ENCODE measurements at places on chromosomes 16 and 17.

DNA sequence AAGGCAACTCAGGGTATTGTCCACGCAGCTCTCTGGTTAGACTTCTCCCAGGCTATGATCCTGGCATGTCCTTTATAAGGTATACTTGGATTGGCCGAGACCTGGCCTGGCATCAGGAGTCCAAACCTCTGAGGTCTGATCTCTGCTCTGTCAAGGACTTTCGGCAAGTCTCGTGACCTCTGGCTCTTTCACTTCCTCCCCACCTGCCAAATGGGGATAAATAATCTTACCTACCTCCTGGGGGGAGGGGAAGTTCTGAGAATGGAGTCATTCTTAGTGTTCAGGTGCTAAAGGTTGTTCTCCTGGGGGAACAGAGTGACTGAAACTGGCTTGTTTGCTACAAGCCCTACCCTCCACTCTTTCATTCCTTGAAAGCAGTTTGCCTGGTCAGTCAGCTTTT lies 7.6 kb downstream of the ATXN1L start:
- peak; percentile 61 for DNase-seq

DNA sequence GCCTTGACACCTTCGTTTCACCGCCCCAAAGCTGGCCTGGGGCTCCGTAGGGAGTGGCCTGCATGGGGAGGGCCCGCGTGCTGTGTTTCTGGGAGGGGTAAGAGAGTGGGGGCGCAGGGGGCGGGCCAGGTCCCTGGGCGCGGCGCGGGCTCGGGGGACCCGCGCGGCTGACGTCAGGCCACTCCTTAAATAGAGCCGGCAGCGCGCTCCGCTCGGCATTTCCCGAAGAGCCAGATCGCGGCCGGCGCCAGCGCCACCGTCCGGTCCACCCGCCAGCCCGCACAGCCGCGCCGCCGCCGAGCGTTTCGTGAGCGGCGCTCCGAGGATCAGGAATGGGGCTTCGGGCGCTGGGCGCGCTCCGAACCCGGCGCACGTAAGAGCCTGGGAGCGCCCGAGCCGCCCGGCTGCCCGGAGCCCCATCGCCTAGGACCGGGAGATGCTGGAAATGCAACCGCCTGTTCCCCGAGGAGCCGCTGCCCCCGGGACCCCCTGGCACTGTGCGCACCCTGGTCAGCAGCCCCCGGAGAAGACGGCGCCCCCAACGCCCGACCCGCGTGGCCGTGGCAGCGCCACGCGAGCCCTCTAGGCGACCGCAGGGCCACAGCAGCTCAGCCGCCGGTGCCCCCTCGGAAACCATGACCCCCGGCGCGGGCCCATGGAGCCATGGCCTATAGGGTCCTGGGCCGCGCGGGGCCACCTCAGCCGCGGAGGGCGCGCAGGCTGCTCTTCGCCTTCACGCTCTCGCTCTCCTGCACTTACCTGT lies at the start of gene HS3ST2:
HS3ST2 (plus strand) TSS at position 215 of the 763 bp plus-strand sequence; CDS start at position 664, 449 bp downstream.
- DNase-seq, result no peak

DNA sequence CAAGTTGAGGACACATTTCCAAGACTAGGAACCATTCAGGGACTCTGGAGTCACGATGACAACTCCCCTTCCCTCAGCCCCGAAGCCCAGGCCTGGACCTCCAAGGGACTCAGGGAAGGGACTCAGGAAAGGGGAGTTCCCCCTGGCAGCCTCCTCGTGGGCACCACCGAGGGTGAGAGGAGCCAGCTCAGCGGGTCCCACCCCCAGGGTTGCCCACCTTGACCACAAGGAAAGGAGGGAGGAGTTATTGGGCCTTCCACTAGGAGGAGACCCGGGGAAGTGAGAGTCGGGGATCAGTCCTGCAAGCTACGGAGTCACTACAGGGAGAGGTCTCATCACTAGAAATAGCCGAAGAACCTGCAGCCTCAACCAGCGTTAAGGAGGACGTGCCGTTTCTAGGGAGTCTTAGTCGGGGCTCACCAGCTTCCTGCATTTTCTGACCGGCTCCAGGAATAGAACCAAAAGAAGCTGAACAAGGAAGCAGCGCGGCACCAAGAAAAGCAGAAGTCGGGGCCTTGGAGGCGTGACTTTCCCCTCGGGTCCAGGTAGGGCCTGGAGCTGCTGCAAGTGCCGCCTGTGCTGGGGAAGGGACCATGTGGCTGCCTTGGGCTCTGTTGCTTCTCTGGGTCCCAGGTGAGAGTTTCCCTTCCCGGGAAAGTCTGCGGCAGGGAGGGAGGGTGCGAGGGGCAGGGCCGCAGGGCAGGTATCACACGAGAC lies at the start of gene CD300A:
CD300A (plus strand) TSS at position 524 of the 717 bp plus-strand sequence; CDS start at position 594, 70 bp downstream.
- DNase-seq, result no peak

DNA sequence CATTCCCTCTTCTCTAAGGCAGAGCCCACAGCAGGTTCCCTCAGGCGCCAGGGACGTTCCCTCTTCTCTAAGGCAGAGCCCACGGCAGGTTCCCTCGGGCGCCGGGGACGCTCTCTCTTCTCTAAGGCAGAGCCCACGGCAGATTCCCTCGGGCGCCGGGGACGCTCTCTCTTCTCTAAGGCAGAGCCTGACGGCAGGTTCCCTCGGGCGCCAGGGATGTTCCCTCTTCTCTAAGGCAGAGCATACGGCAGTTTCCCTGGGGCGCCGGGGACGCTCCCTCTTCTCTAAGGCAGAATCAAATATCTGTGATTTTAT lies 24.3 kb downstream of the ACSF3 start:
- no peak for DNase-seq

Data from GM12891 (cell line).